ENCODE measurements at places on chromosomes 7 and 10.
A peak's percentile ranks its signal among the peaks of the same experiment; 100 is the strongest.

GRCh38 chr10:22977751-22978150 is 49.9 kb downstream of the ARMC3 start:
- no peak for DNase-seq

- DNase-seq: no peak
Measured at GRCh38 chr10:57119684-57120083, 758.6 kb upstream of the ZWINT start.

DNA sequence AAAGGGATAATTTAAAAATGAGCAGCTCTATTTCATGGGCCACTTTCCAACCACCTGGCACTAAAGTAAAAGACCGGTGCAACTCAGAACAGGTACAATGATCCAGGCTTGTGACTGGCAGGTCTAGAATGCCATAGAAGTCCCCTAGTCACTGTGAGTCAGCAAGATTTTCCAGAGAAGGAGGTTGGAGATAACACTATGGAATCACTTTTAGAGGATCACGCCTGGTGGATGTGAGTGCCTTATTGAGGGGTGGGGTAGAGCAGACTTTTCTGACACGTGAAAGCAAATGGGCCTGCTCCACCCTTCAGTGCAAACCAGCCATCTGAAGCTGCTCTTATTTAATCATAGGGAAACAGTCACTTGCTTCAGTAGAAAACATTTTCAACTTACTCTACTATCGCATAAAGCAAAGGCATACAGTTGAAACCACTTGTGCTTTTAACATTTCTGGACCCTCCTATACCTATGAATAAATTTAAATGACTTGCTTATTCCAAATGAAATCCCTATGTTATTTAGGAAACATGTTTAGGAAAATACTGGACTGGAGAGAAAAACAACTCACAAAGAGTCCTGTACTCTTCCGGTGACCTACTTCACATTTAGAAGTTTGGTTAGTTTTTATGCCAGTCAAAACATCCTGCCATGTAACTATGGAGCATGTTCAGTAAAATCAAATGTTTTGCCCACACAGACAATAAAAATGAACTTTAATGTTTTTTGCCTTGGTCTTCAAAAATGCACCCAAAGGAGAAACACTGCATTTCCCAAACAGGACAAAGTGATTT is 21.5 kb upstream of the AKR1C1 start:
- DNase-seq: peak; percentile 18

- no peak for DNase-seq
Measured at GRCh38 chr7:128880791-128881457, 18.3 kb downstream of the ATP6V1F start.

- no peak for DNase-seq
Measured at GRCh38 chr7:33661430-33662160, 243.7 kb upstream of the BMPER start.

- DNase-seq: peak; percentile 55
Measured at GRCh38 chr10:101453791-101454718, 100.1 kb downstream of the BTRC start.

GRCh38 chr7:93574646-93575554 is at the start of gene CALCR:
Gene CALCR, minus strand, starts transcription at chr7:93574724. Its CDS starts 87,743 bp downstream, at chr7:93486981.
- no peak for DNase-seq

DNA sequence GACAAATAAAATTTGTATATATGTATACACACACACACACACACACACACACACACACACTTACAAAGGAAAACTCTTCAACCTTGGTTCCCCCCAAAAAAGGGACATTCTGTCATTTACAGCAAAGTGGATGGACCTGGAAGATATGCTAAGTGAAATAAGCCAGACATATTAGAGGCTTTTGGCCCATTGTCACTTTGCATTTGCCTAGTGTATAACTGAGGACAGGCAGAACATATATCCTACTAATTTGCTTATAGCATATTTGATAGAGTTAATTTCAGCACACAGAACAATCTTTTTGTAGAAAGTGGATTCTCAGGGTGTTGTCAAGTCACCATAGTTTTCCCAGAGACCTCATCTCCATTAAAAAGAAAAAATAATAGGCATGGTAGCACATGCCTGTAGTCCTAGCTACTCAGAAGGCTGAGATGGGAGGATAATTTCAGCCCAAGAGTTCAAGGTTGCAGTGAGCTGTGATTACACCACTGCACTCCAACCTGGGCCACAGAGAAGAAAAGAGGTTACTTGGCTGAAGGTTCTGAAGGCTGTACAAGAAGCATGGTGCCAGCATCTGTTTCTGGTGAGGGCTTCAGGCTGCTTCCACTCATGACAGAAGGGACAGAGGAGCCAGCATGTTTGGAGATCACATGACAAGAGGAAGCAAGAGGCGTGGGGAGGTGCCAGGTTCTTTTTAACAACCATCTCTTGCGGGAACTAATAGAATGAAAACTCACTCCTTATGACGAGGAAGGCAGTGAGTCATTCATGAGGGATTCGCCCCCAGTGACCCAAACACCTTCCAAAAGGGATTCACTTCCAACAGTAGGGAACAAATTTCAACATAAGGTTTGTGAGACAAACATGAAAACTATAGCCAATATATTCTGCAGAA is 135.6 kb downstream of the TMEM168 start:
- peak; percentile 53 for DNase-seq

DNA sequence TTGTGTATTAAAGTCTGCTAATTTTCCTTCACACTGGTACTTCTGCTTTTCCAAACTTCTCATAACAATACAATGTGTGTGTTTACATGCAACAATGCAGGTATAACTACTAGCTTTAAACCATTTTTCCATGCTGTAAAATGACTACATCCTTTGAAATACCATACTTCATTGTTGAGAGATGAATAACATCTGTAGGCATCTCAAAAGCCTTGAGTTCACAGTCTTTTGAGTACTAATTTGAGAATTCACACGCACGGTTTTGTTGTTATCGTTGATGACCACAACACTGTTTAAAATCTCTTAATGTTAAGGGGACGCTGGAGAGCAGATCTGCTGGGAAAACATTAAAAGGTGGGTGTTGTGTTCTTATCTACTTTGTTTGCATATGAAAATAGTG is 37.4 kb downstream of the SEMA3A start:
- DNase-seq: no peak

DNA sequence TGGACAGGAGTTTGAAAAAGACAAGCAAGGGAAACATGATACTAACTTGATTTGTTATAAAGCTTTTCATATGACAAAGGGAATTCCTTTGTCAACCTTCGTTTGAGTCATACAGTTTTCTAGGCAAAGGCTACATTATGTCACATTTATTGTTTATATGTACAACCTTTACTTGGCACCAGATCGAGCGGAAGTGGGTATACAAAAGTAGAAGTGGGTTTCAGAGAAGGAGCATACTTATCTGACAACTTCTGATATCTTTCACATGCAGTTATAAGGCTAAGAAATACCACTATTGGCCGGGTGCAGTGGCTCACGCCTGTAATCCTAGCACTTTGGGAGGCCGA is 11.0 kb downstream of the STMP1 start:
- peak; percentile 72 for DNase-seq

- no peak for DNase-seq
Measured at GRCh38 chr7:6166443-6166891, 106.0 kb downstream of the CYTH3 start.

GRCh38 chr7:105055084-105055483 is 41.1 kb downstream of the KMT2E start:
- no peak for DNase-seq

DNA sequence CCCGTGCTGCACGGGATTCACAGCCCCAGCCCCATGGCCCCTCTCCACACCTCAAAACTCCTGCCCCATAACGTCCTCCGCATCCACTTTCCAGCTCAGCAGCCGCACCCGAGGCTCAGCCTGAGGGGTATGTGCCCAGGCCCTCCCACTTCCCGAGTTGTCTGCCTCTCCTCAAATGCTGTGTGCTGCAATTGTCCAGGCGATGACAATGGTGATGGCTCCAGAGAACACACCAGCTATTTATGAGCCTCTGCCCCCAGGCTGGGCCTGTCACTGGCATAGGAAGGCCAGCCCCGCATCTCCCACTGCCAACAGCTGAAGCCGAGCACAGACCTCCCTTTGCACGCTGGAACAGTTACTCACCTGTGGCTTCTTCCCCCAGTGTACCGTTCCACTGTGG is 2.4 kb upstream of the LDB3 start:
- no peak for DNase-seq

DNA sequence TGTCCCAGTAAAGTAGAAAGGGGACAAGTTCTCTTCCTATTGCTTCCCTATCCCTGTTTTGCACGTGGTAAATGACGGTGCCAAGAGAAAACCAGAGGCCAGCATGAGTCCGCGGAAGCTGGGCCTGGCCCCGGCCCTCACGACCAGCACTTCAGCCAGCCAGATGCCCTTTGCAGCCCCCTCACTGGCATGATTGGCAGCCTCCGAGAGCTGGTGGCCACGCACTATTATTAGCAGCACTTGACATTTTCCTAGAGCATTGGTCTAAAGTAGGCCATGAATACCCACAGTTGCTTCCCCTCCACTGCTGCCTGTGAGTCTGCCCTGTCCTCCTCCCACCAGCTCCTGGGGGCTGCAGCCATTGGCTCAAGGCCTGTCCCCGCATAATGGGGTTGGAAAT is 369.1 kb downstream of the PLXNA4 start:
- DNase-seq: no peak

DNA sequence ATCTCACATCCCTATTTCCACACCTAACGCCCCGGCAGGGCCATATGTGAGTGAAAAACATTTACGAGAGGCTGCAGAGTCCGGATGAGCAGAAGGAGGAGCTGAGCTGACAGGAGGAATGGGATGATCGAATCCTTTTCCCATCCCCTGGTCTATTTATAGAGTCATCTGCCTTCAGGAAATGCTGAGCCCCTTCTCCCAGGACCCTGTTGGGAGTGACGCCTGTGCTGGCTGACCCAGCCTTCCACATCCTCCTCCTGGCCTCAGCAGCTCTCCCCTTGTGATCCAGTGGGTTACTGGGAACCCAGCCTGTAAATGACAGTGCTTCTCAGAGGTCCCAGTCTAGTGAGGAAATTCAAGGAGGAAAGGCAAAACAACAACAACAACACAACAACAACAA is 16.6 kb downstream of the DENND2A start:
- no peak for DNase-seq

- DNase-seq: no peak
Measured at GRCh38 chr10:64558094-64558835, 1037.1 kb downstream of the REEP3 start.

GRCh38 chr10:104935656-104936055 is 294.6 kb downstream of the SORCS3 start:
- DNase-seq: no peak

- peak; percentile 14 for DNase-seq
Measured at GRCh38 chr10:78852466-78853240, 216.1 kb upstream of the ZMIZ1 start.

DNA sequence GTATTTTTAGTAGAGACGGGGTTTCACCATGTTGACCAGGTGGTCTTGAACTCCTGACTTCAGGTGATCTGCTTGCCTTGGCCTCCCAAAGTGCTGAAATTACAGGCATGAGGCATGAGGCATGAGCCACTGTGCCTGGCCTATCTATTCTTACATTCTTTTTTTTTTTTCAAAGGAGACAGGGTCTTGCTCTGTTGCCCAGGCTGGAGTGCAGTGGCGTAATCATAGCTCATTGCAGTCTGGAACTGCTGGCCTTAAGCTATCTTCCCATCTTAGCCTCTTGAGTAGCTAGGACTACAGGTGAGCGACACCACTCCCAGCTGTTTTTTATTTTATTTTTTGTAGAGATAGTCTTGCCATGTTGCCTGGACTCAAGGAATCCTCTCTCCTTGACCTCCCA is 20.5 kb downstream of the RSBN1L start:
- no peak for DNase-seq
